OCI-LY7 (cell line): ENCODE measurements at places on chromosomes 2 and 18.

DNA sequence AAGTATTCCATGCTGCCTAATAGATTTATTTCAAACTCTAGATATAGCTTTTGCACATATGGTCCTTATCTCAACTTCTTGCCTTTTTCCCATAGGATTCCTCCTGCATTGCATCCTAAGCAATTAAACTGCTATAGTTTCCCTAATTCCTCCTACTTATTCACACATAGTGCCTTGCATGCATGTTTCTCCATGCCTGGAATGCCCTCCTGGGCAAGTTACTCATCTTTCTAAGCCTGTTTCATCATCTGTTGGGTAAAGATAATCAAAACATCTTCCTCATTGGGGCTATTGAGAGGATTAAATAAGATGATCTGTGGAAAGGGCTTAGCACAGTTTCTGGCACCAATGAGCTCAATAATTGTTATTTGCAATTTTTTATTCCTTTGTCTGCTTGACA, 726.5 kb downstream of the SLC4A3 start:
- no peak for DNase-seq

- peak; percentile 87 for DNase-seq
These were observed 5.8 kb downstream of the NT5DC4 start for GRCh38 chr2:112726487-112727190.

DNA sequence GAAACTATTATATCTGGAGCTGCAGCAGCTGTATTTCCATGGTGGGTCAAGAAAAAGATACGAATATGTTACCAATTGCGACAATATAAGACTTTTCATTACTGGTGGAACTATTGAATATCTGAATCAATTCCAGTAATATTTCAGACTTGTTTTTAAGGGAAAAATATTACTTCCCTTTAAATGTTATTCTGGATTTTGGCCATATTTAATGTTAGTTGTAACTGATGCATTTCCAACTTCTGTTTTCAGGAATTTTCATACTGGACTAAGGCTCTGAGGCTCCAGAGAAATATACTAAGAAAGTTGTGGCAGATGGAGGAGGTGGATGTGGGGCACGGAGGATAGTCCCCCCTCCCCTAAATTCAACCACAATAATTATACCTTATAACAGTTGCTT, 555.2 kb upstream of the SETBP1 start:
- DNase-seq: no peak

DNA sequence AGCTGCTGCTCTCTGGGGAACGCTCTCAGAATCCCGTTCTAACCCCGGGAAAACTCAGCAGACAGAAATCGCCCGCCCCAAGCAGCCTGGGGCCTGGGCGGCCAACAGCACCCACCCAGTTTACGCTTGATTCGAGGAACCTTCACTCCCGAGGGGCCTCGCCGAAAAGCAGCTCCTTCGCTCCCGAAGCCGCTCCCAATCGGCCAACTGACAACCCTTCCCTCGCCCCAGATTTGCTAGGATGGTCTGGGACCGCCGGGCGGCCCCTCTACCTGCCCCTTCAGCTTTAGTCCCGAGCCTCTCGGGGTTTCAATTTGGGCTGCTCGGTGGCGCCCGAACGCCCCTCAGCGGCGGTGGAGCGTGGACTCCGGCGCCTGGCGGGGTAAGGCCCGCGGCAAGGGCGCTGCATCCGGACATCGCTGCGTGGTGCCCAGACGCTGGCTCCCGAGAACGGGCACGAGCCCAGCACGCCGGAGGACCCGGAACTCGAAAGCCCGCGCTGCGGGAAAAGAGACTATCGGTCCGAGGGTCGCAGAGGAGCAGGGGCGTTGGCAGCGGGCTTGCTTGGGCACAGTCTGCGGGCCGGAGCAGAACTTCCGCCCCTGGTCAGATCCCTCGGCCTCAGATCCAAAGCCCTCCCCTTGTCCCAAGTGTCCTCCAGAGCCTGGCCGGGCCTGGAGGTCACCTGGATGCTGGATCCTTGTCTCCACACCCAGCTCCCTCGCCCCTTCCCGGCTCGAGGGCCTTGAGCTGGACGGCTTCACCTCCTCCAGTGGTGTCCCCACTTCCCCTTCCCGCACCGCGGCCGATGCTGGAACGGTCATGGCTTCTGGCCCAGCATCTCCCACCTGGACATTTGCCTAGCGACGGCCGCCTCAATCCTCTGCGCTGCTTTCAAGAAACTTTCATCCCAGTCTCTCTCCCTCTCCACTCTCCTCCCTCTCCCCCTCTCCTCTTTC, 3.0 kb upstream of the OTX1 start:
- no peak for DNase-seq

- DNase-seq: no peak
These were observed 8.4 kb downstream of the PHLPP1 start for GRCh38 chr18:62723666-62724281.

DNA sequence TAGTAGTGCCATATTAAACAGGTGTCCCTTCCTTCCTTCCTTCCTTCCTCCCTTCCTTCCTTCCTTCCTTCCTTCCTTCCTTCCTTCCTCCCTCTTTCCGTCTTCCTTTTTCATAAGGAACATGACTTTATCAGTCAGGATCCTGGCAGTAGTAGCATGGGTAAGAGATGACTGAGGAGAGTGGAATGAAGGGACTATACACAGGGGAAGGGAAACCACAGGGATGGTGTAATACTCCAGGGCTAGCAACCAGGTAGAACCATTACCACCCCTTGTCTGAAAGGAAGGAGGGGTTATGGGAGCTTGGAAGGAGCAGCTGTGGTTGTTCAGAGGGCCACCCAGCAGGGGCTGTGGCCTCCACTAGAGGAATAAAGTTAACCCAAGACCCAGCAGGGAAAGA, 23.2 kb upstream of the KDM3A start:
- DNase-seq: no peak

GRCh38 chr2:127428815-127429109, 10.5 kb downstream of the PROC start:
- no peak for DNase-seq

- DNase-seq: no peak
These were observed 488.3 kb downstream of the CDH2 start for GRCh38 chr18:27688581-27688980.

- peak; percentile 82 for DNase-seq
These were observed 1.6 kb downstream of the CRIM1 start for GRCh38 chr2:36356990-36357846.

GRCh38 chr2:46002507-46002883, 294.7 kb upstream of the EPAS1 start:
- no peak for DNase-seq

- no peak for DNase-seq
These were observed 22.7 kb downstream of the FARP2 start for GRCh38 chr2:241378816-241379215.

GRCh38 chr2:200305797-200306195, 697 bp upstream of the SPATS2L start:
- peak; percentile 5 for DNase-seq

DNA sequence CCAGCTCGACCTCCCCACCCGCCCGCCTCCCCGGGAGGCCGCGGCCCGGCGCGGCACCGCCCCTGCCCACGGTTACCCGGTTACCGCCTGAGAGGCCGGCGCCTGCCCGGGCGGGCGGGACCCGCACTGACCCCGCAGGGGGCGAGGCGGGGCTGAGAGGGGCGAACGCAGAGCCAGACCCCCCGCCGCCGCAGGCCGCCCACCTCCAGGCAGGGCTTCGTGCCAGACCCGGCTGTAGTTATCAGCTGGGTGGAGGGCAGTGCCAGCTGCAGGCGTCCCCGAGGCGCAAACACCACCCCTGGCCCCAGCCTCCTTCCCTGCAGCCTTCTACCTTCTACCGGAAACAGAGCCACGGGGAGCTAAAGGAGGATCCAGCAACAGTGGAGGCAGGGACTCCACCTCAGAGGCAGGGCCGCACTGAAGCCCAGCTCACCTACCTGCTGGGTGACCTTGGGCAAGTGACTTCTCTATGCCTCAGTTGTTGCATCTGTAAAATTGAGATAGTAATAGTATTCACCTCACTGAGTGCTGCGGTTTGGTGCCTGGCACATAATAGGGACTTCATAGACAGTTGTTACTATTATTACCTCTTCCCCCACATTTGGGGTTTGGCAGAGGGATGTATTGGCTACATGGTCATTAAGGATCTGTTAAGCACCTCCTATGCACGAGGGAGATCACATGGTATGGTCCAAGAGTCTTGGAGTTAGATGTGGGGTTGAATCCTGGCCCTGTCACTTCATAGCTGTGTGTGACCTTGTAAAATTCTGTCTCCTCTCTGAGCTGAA, 231.6 kb upstream of the SMAD2 start:
- no peak for DNase-seq

DNA sequence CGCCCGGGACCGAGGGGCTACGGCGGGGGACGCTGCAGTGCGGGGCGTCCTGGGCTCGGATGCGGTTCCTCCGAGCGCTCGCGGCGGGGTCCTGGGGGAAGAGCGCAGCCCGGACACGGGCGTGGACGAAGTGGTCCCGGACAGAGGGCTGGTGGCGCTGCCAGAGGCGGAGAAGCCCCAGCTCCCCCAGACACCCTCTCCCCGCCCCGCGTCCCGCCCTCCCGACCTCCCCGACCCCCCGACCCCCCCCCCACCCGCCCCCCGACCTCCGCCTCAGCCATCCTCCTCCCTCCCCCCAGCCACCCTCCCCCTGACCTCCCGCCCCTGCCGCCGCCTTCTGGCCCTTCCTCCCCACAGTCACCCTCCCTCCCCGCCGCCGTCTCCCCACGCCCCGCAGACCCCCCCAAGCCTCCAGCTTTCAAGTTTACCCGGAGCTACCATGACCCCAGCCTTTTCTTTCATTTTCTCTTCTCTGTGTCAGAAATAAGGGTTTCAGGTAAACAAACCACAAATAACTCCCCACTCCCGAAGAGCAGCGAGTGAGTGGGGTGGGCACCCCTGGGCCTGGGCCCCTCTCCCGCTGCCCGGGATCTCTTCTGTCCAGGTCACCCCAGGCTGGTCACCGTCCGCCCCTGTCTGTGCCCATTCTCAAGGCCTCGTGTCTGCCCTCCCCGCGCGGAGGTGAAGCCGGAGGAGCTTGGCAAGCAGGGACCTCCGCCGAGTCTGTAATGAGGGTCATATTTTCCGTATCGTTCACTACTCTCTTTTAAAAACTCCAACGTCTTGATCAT, 5.1 kb downstream of the NFATC1 start:
- DNase-seq: peak; percentile 38

DNA sequence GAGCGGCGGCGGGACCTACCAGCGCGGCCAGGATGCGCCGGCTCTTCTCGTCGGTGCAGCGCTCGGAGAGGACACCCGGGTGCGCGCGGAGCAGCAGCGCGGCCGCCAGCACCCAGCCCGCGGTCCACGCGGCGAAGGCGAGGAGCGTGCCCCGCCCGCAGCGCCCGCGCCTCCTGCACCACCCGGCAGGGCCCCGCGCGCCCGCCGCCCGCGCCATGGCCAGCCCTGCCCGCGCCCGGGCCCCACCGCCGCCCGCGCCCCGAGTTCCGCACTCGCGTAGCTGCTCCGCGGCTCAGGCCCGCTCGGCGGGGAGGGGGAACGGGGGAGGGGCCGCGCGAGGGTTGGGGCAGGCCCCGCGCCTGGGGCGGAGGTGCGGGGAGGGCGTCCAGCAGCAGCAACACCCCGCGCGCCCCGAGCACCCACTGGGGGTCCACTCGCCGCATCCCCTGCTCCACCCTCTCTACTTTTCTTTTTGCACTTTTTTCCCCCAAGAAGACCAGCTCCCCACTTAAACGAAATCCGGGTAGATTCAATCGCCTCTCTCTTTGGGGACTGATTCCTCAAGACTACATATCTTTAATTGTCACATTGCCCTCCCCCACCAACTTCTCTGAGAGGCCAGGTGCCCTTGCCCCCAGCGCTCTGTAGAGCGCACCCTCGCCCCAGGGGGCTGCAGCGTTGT, at the start of gene DIPK1C:
Gene DIPK1C (minus strand): TSS at position 266 of the 682 bp plus-strand sequence. CDS start 49 bp downstream, at position 217.
- no peak for DNase-seq

GRCh38 chr2:28346587-28346986, 46.1 kb upstream of the FOSL2 start:
- DNase-seq: no peak

- DNase-seq: no peak
These were observed 11.8 kb downstream of the ERFE start for GRCh38 chr2:238170386-238171071.

DNA sequence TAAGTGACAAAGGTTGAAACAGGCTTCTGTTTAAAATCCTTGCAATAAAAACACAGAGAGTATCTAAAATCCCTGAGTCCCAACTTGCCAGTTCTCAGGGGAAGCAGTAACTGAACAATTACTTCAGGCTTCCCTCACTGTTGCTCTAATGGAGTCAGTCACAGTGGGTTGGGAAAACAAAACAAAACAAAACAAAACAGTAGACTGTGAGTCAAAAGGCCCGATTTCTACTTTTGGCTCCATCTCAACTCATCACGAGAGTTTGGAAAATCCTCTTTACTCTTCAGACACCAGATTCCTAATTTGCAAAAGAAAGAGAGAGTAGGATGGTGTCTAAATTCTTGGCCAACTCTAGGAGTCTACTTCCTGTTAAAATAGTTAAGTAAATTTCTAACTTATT, 1.1 kb downstream of the FSHR start:
- no peak for DNase-seq

DNA sequence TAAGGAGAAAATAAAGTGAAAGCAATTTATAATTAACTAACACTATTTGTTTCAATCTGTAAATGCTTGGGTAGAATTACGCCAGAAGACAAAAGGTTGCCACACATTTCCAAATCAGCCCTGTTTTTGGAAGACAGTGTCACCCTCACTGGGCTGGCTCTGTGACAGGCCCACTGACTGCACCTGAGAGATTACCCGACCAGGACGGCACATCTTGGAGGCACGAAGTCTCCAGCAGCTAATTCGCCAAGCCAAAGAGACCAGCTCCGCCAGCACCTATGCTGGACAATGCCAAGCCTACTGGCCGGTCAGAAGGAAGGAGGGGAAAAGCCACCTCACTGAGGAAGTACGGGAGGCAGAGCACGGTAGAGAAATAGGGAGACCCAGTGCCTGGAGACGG, 61.9 kb downstream of the CYB5A start:
- DNase-seq: no peak

DNA sequence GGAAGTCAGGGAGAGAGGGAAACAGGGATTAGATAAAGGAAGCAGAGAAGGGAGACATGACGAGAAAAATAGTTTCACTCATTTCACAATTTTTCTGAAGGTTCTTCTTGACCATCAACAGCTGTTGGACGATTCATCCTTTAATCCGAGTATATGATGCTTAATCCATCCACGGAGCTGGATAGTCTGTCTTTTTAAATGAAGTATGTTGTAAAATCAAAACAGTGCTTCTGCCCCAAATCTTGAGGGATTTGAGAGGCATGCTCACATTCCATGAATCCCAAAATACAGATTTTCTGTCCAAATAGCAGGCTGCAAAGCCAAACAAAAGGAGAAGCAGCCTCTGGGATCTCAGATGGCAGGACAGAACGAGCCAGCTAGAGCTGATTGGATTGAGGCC, 47.5 kb downstream of the EPAS1 start:
- no peak for DNase-seq

GRCh38 chr2:73281244-73281643, 3.0 kb downstream of the FBXO41 start:
- DNase-seq: no peak

DNA sequence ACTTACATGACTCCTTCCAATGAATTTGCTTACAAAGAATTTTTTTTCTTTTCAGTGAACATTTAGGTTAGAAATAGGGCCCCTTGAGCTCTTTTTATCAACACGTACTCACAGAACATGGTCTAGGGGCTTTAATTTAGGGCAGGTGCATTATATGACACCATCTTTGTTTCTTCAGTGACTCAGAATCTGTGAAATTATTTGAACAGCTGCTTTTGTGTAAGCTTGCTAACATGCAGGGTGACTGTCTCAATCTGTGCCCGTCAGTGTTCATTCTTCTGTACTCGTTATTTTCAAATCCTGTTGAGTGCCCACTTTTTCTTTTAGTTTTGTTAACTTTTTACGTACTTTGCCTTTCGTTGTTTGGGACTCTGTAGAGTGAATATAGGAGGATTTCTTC, 52.8 kb upstream of the CABYR start:
- no peak for DNase-seq

- DNase-seq: no peak
These were observed 291.1 kb upstream of the SKOR2 start for GRCh38 chr18:47542551-47542950.
